ENCODE measurements at places on chromosomes 2 and 18.

DNA sequence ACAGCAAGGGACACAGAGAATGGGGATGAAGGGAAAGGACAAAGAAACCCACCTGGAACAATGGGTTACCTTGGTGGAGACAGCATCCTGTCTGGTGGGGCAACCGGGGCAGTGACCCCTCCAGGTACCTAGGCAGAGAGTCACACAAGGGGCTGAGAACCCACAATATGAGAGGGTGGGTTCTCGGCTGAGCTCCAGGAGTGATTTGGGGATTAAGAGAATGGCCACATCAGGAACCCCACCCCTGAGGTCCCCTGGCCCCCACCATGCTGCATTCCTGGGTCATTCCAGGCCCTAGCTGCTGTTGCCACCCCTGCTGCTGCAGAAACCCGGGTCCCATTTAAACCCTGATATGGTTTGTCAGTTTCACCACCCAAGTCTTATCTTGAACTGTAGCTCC lies 172.3 kb downstream of the RTP5 start:
- no peak for DNase-seq

DNA sequence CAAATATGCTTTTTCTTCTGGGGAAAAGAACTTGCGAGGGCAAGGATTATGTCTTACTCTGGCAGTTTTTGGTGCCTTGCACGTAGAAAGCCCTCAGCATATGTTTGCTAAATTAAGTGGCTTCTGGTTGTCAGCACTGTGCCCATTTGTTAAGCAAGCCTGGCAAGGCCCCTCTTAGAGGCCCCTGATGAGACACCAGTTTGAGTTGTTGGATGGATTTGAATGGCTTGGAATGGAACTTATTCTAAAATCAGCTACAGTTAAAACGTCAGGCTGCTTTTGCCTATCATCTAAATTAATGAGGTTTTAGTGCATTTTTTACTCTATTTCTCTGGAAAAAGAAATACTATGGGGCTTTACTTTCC lies 28.2 kb downstream of the TMEM182 start:
- DNase-seq = no peak

- peak; percentile 52 for DNase-seq
Measured at GRCh38 chr2:84302513-84303412, 156.3 kb downstream of the SUCLG1 start.

DNA sequence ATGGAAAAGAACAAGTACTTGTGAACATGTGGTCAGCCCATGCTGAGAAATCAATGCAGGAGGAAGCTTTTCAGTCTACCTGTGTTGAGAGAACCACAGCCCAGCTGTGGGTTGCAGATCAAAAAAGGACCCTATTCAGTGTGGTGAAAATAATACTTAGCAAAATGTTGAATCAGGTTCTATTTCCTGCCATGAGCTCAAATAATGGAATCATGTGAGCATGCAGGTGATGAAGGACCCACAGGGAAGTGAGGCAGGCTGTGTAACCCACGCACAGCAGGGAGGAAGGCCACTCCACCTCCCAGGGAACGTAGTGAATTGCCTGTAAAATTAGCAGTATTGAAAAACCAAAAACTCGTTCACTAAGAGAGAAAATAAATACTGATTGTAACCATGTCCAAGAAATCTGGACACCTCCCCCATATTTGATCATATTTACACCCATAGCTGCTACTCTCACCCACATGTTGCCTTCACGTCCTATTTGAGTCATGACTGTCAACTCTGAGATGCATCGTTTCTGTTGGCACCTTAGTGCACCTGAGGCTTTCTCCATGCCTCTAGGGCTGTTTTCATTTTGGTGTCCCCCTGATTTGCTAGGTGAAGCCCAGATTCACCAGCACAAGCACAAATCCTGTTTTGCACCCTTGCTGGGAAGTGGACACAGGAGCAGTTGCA lies 20.5 kb upstream of the BCL2L11 start:
- no peak for DNase-seq

GRCh38 chr2:190468814-190469569 lies 60.8 kb downstream of the MFSD6 start:
- no peak for DNase-seq

DNA sequence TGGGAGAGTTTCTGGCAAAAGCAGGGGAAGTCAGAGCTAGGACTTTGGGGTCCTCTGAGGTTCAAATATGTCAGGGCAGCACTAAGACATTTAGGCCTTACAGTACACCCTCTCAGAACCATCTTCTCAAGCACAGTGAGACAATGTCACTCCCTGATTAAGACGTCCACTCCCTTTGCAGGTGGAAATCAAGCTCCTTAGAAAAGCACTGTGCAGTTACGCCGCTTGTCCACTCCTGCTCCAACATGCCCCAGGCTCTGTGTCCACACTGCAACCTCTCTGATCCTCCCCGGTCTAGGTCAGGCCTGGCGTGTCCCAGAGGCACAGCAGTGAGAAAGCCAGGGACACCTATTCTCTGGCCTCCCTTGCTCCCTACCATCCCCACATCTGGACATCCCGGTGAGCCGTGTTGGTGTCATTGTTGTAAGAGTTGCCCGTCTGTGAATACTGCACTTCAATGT lies 528.6 kb upstream of the ID2 start:
- DNase-seq = no peak

- no peak for DNase-seq
Measured at GRCh38 chr2:155653176-155653575, 679.3 kb downstream of the NR4A2 start.

DNA sequence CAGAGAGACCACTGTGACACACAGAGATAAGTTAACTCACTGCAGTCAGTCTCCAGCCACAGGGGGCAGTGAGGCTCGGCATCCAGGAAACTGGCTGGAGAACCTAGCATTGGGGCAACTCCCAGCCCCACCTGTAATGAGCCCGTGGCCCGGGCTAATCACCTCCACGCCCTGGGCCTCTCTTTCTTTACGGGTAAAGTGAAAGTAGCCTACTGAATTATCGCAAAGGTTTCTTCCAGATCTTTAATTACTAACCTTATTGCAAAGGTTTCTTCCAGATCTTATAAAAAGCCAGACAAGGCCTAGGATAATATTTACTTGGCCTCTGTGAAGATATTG lies 45.7 kb upstream of the ACAA2 start:
- no peak for DNase-seq

- no peak for DNase-seq
Measured at GRCh38 chr2:189959450-189959849, 103.1 kb downstream of the MSTN start.

DNA sequence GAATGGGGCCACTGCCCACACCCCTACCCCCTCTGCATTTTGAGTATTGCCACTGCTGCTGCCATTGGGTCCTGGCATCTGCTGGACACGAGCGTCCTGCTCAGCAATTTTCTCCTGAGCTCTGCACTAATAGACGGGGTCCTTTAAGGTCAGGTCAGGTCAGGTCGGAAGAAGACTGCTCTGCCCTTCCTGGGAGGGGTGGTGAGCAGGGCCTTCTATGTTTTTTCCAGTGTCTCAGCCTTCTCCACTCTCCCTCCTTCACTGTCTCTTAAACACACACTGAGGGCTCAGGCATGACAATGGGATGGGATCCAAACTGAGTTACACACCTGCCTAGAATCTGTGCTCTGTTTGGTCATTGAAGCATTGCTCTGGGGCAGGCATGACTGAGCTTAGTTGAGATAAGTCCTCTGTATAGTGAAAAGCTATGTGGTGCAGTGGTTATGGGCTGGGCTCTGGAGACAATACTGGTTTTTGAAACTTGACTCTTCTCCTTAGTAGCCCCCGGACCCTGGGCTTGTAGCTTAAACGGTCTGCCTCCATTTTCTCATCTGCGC lies 10.6 kb downstream of the MYO1B start:
- DNase-seq = no peak

DNA sequence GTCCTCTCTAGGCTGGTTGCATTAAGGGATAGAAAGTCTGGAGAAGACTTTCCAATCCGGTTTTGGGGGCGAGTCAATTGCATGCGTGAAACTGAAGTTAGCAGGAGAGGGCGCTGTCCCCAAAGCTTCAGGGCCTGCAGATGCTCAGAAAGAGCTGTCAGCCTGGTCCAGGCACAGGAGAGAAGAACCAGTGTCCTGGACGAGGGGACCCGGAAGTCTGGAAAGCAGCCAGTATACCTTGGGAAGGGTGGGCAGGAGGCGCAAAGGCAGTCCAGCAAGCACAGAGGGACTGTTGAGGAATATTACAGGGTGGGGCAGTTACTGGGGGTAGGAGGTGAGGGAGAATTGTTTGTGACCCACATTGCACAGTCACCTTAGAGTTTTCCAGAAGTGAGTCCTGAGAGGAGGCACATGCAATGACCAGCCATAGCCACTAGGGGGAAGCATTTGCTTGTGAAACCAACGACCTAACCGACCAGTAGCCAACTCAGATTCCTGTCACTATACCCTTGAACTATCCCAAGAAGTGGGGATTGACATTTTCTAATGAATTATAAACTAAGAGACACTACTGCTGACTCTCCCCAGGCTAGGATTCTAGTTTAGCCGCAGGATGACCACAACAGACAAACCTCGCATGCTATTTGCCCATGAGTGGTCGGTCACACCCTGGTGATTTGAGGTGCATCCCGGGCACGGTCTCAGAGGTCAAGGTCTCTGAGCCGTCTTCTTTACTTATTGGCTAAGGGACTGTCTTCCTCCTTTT lies 172.8 kb downstream of the RDH14 start:
- DNase-seq = peak; percentile 50

- DNase-seq = no peak
Measured at GRCh38 chr2:12320027-12320734, 396.6 kb upstream of the TRIB2 start.

GRCh38 chr2:2266699-2267449 lies 64.2 kb downstream of the MYT1L start:
- no peak for DNase-seq

GRCh38 chr18:9092665-9093064 lies 9.8 kb upstream of the NDUFV2 start:
- no peak for DNase-seq

DNA sequence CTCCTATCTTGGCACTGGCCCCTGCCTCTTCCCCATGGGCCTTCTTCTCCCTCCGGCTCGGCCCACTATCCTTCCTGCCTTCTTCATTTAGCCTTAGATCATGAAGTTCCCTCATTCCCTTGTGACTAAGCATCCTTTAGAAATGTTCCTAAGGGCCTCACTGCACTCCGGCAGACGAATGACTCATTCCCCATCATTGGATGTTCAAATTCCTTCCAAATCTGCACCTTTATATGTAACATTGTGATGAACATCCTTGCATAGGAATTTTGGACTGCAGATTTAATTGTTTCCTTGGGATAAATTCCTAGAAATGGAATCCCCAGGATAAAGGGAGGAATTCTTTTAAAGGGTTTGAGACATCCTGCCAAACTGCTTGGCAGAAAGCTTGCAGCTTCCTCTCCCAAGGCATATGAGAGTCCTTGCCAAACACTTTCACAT lies 19.0 kb downstream of the CRACDL start:
- no peak for DNase-seq

DNA sequence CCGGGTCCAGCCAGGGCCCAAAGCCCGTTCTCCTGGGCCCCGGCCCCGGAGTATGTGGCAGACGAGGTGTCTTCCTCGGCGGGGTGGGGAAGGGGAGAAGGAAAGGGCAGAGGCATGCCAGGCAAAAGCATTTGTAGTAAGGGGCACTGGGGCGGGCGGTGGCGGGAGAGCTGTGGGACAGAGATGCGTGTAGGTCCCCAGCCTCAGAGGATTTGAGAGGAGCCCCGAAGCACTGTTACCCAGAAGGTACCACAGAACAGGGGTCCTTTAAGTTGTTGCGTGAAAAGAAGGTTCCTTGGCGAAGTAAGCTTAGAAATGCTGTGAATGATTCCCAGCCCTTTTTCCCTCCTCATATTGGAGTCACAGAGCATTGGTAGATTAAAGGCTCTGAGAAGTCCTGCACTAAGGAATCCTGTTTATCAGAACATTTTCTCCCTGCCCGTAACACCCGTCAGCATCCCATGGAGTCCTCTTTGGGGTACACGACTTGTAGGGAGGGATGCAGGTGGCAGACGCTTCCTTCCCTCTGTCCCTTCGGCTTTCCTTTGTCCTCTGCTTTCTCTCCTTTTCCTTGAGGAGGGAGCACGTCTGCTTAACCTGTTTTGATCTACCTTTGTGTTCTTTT lies 12.5 kb downstream of the GAREM2 start:
- no peak for DNase-seq

- no peak for DNase-seq
Measured at GRCh38 chr2:180219491-180219890, 212.4 kb upstream of the CWC22 start.

Measured in CD4-positive, alpha-beta T cell treated with Interleukin-21 for 1 hour (primary cell).